Left ventricle myocardium inferior (tissue), 1 donor: ENCODE measurements at places on chromosomes 6 and 20. TPM values are rescaled to one million over a fixed set of nuclear protein-coding genes. Genes with fewer than 3 reads are reported as not detected.

DNA sequence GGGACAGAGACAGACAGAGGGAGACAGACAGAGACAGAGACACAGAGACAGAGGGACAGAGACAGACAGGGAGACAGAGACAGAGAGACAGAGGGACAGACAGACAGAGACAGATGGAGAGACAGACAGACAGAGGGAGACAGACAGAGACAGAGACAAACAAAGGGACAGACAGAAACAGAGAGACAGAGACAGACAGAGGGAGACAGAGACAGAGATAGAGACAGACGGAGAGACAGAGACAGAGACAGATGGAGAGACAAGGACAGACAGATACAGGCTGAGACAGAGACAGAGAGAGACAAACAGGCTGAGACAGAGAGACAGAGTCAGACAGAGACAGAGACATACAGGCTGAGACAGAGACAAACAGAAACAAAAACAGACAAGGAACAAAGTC lies 39.4 kb upstream of the PHACTR3 start:
- no peak for DNase-seq

DNA sequence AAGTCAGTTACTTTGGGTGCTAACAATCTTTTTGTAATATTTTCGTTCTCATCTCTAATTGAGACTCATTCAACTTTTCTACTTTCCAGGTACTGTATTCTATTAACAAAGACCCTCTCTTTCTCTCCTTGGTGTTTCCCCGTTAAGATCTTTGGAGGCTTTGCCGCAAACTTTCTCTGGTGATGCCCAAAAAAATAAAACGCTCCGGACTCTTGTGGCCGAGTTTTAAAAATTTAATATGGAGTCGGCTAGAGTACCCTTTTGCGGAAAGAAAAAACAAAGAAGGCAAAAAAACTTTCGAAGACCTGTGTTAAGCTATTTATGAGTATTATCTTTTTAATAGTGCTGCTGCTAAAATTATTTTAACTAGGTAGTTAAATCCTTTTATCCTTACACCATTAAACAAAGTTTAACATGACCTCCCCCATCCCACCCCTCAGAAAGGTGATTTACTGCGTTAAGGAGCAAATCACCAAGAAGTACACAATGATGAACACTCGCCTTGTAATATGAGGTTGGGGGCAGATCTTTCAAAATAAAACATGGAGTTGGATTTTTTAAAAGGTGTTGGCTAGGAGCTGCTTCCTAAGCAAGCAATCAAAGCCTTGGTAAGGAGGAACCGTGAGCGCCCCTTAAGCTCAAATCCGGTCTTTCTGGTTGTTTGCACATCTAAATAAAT lies 10.0 kb downstream of the SIM1 start:
- no peak for DNase-seq

DNA sequence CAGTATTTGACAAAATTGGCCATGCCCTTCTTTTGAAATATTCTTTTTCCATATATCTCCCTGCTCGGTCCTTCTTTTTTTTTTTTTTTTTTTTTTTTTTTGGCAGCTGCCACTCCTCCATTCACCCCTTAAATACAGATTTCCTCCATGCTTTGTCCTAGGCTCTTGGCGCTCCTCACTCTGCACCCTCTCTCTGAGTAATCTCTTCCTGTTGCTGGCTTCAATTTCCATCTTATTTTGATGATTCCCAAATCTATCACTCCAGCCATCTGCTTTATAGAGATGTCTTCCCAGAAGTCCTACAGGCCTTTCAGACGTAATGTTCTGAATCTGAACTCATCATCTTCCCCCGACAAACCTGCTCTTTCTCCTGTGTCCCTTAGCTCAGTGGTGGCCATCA lies 12.8 kb upstream of the KLHL32 start:
- DNase-seq, result no peak

- peak; percentile 44 for DNase-seq
Measured at GRCh38 chr6:31125162-31125561, 4.9 kb upstream of the CDSN start.

DNA sequence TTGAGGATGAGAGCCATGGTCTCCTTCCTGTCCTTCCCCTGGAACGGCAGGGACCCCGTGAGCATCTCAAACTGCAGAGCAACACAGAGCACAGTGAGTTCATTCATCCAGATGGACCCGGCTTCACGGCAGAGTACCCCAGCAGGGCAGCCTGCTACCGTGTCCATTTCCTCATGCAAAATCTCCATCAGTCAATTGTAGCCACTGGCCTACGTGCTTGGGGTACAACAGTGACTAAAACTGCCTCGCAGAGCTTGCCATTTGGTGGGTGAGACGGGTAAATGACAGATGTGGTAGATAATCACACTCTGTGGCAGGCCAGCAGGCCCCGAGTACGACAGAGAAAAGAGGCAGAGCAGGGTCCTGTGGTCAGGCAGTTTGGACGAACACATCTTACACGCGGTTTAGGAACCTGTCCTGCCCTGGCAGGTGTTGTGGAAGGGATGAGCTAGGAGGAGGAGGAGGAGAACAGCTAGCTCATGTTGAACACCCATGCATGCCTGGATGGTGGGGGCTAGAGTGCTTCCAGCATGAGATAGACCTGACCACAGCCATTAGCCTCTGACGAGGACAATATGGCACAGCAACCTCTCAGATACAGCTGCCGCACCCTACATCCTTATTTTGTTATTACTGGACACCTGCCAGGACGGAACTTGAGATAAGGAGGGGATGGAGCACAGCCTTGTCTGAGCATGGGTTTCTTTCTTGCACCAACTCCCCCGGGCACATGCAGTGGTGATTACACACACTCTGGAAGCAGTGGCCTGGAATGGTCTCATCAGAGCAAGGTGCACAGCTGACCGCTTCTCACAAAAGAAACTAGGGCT lies 95.6 kb downstream of the RAMACL start:
- DNase-seq, result peak; percentile 14

DNA sequence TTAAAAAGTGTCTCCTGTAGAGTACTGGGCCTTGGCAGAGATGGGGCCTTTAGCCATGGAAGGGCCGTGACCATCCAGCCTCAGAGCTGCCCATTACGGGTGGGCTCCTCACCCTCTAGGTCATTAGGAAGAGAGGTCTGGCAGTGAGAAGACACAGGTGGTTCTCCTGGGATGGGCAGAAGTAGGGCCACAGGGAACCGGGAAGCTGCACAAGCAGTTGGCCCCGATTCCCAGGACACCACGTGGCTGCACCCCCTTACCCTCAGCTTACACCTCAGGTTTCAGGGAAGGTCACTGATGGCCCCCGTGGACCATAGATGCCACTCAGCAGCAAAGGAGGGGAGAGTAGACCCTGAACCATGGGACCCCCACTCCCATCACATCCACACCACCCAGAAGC lies 1.6 kb downstream of the RAET1G start:
- no peak for DNase-seq

The SAMD5 gene
- 0.33 TPM for total RNA-seq

The HTR1B gene
- total RNA-seq, result not detected

The TRIM15 gene
- total RNA-seq, result not detected

DNA sequence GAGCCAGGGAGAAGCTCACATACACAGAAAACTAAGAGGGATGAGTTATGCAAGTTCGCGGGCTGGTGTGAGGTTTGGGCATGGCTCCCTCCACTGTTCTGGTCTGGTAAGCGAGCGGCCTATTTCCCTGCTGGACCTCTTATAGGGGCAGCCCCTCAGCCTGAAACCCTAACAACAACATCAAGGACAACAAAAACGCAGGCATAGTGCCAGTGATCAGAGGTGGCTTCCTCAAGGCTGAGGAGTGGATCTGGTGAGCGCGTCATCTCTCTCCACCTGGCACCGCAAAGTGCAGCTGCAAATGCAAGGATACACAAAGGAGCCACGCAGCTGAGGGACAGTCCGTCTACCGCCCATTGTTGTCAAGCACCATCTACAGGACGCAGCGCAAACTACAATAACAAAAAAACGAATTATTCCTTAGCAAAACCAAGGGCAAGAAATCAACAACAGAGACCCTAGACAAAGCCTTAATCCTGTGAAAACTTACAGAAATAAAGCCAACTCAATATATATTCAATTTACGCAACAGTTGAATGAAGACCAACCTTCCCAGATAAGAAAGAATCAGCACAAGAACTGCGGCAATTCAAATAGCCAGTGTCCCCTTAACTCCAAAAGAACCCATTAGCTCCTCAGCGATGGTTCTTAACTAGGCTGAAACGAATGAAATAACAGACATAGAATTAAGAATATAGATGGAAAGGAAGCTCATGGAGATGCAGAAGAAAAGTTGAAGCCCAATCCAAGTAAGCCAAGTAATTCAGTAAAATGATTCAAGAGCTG lies 9.2 kb upstream of the DEFB110 start:
- no peak for DNase-seq

DNA sequence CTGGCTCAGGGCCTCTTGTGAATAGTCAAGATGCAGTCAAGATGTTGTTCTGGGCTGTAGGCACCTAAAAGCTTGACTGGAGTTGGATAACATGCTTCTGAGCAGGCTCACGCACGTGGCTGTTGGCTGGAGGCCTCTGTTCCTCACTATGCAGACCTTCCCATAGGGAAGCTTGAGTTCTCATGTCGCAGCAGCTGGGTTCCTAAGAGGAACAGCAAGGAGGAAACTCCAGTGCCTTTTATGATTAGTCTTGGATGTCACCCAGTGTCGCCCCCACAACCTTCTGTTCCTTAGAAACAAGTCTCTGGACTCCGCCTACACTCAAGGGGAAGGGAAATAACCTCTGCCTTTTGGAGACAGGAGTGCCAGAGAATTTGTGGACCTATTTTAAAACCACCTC lies 210.7 kb downstream of the BCAS1 start:
- peak; percentile 71 for DNase-seq
